ENCODE measurements at places on chromosomes 6 and 20.

DNA sequence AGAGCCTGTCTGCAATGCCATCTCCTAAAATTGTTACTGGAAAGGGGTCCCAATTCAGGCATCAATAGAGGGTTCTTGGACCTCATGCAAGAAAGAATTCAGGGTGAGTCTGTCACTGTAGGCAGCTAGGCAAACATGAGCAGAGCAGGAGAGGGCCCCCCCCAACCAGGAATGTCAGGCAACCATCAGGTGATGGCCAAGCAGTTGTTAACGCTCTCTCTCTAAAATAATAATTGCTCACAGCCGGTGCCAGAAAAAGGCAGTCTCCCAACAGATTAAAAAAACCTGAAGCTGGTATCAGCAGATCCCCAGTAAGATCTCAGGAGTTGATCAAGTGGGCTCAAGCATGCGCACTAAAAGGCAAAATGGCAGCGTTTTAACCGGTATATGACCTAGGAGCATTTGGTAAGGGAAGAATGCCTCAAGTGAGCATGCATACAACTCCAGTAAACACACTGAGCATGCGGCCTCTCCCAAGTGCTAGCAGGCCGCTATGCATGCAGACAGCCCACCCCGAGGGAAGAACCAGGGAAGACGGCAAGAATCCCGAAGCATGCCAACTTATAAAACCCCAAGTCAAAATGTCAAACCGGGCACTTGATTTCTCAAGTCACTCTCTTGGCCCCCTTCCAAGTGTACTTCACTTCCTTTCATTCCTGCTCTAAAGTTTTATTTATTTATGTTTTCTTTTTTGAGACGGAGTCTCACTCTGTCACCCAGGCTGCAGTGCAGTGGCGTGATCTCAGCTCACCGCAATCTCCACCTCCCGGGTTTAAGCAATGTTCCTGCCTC, 44.0 kb upstream of the RNGTT start:
- DNase-seq, result no peak

DNA sequence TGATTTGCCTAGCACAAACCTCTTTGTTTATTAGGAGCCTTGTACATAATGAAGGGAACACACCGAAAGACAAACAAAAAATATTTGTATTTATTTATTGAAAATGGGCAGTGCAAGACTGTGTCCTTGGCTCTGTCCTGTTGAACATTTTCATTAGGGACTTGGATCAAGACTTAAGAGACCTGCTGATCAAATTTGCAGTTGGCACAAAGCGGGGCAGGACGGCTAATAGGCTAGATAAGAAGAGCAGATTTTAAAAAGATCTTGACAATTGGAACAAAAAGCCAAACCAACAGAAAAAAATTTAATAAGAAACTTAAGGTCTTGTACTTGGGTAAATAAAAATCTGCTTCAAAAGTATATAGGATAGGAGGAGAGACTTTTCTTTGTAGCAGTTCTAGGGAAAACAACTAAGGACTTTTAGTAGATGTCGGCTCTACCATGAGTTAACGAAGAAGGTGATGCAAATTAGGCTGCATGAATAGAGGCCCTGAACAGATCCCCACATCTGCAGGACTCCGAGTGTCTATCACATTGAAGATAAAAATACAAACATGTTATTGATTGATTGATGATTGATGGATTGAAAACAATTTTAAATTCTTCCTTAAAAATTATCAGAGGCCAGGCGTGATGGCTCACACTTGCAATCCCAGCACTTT, 124.1 kb upstream of the SPACA1 start:
- no peak for DNase-seq

GRCh38 chr20:37504404-37505096, 16.5 kb upstream of the NNAT start:
- DNase-seq, result no peak

- peak; percentile 54 for DNase-seq
Measured at GRCh38 chr6:105300090-105300489, 102.8 kb downstream of the PREP start.

- peak; percentile 89 for DNase-seq
Measured at GRCh38 chr6:2448826-2449571, 203.6 kb upstream of the GMDS start.

DNA sequence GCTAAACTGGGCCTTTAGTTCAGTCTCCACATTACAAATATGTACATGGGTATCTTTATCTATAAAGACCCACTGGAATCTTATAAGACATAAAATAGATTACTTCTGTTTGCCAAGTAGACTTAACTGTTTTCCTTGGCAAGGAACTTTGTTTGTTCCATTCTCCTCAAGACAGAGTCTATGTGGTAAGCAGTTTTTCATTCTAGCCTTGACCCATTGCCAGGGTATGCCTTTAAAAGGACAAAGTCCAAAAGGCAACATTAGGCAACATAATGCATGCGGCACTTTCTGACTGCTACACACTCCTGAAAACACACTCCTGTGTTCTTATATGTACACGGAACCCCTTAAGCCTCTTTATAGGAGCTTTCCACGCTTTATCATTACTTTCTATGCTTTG, 20.4 kb downstream of the VNN1 start:
- no peak for DNase-seq

DNA sequence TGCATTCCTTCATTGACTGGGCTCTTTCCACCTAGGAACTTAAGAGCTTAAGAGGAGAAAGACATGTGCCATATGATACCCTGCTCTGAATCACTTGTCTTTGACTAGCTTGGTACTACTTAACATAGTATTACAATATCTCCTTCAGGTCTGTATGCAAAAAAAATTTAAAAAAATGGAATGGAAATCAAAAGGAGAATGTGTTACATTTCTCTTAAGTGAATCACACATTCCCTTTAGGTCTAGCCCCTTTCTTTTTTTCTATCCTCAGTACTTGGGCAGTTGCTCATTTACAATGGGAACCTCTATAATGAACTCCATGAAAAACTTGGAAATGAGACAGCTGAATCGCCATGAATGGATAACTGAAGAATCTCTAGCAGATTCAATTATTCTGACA, 53.8 kb downstream of the SLC35F1 start:
- no peak for DNase-seq

DNA sequence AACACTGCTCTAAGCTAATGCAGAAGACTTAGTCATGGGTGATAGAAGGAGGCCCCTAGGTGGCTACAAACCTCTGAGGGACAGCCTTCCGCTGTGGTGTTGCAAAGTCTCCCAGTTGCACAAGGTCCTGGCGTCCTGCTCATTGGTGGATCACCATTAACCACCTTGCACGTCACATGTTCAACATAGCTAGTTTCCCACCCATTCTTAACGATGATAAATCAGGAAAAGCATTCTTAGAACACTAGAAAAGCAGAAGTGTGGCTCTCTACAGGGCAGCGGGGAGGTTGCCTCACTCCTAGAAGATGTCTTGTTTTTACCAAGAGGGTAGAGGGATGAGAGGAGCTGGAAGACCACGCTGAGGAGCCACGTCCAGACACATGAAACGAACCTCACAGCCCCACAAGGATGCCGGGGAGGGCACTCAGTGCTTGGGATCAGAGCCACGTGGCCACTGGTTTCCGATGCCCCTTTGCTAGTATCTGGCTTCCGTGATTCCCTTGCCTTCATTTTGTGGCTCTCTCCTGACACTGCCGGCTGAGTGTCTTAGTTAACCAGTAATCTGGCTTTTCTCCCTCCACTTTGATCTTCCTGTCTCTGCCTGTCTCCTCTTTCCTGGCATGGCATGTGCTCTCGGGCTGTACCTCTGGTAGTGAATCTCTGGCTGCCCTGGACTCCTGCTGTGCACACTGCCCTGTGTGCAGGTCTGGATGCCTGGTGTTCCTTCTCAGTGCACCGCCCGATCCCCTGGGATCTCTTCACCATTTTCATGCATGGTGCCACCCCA, 91.4 kb upstream of the NEDD9 start:
- DNase-seq, result no peak

DNA sequence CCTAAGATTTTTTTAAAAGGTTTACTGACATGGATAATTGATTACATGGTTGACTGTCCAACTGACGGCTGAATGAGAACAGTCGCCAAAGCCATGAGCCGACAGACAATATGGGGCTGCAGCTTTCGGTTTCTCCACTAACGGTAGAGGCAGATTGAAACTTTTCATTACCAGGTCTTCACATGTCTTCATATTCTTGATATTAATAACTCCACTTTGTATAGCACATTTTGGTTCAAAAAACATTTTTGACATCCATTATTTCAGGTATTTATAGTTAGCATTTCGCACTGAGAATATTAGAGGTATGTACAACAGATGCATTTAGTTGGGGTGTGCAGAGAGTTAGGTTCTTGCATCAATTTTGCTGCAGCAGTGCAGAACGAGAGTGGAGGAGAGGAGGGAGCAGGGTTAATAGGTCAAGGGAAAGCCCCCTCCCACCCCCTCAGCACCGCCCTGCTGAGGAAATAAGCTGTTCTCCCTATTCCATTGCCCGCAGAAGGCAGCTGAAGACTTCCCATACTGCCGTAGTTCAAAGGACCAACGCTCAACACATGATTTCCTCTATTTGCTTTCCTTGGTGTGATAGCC, 73.6 kb upstream of the ADTRP start:
- no peak for DNase-seq

GRCh38 chr20:58703765-58704371, 11.3 kb downstream of the NPEPL1 start:
- DNase-seq, result no peak

DNA sequence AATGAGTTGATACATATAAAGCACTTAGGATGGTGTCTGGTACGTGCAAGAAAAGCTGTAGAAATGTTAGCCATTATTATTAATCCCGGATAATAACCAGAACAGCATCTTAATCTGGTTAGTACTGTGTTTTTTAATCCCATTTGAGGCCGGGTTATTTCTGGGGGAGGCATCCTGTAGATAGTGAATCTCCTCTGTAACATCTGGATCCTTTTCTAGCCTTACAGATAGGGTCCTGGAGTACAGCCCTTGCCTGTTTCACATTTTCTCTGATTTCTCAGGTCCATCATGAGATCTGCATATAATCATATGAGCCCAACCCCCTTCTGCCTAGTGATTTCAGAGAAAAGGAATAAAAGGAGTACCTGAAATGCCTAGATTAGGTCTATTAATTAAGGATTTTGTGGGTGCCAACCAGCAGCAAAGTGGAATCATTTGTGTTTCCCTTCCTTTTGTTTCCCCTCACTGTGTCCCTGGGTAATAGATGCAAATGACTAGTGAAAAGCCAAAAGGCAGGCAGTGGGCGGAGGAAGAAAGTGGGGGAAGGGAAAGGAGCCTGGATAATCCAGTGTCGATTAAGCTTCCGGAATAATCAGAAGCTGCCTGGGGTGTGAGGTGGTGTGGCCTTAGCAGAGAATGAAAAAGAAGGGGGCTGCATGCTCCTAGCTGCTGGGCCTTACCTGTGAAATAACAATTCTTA, 88.9 kb downstream of the SOBP start:
- no peak for DNase-seq

DNA sequence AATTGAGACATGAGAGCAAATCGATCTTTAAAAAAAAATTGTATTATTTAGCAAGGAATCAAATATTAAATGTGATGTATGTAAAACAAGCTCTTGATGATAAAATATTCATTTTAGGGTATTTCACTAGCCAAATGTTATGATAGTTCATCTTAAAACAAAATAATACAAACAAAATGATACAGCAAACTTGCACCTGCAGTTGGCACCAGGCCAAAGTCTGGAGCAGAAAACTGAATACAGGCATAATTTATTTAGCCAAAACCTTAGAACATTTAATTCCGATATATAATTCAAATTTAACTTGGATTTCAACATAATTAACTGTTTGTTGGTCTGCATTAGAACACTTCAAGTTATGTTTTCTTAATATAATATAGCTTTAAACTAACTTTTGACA, 60.9 kb downstream of the EPHA7 start:
- no peak for DNase-seq

DNA sequence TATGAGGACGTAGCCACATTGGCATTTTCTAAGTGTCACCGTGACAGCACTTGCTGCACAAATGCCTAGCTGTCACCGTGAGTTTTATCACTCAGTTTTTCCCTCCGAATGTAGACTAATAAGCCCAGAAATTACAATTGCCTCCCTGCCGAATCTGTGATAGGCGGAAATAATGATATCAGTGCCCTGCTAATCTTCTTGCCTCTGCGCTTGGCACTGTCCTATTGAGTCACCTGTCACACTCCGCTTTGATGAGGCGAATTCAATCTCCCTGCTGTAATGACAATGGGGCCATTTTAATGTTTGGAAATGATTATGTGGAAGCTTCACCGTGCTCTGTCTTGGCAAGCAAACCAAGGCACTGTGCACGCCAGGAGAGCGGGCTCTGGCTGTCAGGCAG, 112.8 kb downstream of the LINC00237 start:
- DNase-seq, result no peak

DNA sequence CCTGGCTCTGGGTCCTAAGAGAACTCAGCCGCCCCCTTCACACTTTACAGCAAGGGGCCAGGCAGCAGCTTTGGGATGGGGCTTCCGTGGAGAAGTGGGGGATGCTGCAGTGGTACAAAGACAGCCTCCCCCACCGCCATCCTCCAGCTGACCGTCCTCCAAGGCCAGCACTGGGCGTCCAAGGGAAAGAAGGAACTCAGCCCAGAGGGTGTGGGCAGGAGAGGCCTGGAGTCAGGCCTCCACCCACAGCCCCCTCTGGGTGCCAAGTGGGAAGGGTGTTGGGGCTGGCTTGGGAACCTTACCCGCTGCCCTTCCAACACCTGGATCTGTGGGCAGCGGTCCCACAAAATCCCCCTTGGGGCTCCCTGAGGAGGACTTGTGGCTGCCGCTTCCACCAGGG, 13.1 kb downstream of the STMN3 start:
- DNase-seq, result no peak

DNA sequence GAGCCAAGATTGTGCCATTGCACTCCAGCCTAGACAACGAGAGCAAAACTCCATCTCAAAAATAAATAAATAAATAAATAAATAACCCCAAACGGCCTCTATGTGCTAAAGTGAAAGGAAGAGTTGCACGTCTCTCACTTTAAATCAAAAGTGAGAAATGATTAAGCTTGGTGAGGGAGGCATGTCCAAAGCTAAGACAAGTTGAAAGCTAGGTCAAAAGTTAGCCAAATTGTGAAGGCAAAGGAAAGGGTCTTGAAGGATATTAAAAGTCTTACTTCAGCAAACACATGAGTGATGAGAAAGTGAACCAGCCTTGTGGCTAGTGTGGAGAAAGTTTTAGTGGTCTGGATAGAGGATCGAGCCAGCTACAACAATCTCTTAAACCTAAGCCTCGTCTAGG, 14.3 kb downstream of the ZBP1 start:
- no peak for DNase-seq

- no peak for DNase-seq
Measured at GRCh38 chr6:7991536-7991935, 72.7 kb downstream of the BLOC1S5 start.

GRCh38 chr6:167426651-167427050, 101.8 kb downstream of the TTLL2 start:
- no peak for DNase-seq
